ENCODE measurements at places on chromosomes 2 and 18.

DNA sequence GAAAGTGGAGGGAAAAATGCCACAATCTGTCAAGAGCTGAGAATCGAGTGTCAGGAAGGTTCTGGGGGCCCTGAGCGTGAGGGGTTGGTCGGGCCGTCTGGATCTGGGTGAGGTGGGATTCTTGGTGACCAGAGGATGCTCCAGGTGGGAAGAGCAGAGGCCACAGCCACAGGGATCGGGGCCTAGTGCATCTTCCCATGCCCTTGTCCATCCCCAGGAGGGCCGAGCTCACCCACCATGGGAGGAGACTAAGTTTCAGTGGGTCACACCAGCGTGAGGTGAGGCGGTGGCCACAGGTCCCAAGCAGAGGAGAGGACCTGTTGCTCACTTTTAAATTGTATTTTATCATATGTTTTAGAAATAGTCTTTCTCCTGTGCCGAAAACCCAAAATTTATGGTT lies 70.0 kb downstream of the TMEM18 start:
- ATAC-seq = no peak

DNA sequence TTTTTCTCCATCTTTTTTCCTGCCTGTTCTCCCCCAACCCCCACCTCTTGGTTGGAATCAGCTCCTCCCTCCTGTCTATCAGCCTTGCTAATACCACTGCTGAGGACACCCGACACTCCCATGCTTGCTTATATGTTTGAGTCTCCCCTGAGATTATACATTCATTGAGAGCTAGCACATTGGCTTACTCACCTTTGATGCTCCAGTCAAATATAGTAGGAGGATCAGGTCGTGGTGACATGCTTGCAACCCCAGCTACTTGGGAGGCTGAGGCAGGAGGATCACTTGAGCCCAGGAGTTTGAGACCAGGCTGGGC lies 91.5 kb upstream of the CCBE1 start:
- 0 out of 3 replicates have a peak, but pooled peaks have one; percentile 16 for ATAC-seq

DNA sequence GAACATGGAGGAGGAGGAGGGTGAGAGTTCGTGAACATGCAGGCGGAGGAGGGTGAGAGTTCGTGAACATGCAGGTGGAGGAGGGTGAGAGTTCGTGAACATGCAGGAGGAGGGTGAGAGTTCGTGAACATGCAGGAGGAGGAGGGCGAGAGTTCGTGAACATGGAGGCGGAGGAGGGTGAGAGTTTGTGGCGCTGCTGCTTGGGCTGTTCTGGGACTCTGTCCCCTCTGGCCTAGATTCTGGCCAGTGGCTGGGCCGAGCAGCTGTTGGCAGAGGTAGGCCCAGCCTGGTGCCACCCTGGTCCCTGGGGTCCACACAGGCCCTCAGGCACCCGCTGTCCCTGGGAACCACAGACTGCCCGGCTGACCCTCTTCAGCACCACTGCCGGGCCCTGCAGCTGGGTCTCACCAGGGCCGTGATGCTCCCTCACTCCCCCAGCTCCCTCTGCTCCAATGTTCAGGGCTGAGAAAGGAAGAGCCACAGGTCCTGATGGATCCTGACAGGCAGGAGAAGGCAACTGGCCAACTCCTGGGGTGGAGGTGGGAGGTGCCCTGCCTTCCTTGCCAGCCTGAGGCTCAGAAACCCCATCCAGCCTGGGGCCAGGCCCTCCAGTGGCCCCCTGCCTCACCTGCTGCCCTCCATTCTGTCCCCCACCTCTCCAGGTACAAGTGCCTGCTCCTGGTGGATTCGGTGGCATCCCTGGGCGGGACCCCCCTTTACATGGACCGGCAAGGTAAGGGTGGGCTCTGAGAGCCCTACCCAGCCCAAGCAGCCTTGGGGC lies 3.9 kb downstream of the AGXT start:
- no peak for ATAC-seq

- ATAC-seq = no peak
Measured at GRCh38 chr2:121886059-121886458, 130.6 kb downstream of the TSN start.

DNA sequence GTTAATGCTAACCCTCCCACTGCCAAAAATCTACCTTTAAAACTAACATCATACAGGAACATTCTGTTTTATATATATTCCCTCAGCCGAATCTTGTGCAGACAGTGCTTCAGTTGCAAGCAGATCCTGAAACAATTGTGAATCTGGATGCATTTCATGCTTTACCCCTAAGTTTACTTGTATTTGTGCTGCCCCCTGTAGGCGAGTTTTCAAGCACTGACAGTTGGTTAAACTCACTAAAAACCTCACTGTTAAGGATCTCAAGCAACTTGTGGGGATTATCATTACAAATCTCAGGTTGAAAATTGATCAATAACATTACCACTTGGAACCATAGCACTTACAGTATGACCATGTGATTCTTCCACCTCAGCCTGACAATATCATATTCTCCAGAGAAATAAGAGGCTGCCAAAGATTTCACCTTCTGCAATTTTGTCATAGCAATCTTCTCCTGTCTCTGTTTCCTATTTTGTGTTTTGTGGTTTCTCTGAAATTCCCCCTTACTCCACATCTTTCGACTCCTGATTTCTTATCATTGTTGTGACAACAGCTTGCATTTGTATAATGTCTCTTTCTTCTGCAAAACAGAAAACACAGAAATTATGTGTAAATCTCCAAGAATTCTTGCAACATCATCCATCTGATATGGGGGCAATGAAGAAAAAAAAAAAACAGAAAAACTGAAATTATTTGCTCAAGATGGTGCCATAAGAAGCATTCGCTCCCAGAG lies 354.6 kb upstream of the SETBP1 start:
- ATAC-seq = peak; percentile 67

DNA sequence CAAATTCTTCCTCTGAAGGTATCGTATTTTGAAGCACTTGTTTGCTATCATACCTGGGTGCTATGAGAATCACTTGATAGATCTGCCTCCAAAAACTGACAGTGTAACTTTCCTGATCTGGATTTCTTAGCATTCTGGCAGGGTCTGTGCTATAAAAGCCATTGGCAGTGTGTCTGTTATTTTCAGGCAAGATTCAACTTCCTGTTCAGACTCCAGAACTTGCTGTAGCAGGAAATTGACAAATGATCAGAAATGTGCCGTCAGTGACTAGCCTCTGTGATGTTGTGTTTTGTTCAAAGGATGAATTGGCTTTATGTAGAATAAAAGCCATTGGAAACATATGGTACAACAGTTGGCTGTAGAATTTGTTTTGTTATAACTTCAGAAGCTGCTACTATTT lies 273.3 kb downstream of the PTPRM start:
- ATAC-seq = no peak

DNA sequence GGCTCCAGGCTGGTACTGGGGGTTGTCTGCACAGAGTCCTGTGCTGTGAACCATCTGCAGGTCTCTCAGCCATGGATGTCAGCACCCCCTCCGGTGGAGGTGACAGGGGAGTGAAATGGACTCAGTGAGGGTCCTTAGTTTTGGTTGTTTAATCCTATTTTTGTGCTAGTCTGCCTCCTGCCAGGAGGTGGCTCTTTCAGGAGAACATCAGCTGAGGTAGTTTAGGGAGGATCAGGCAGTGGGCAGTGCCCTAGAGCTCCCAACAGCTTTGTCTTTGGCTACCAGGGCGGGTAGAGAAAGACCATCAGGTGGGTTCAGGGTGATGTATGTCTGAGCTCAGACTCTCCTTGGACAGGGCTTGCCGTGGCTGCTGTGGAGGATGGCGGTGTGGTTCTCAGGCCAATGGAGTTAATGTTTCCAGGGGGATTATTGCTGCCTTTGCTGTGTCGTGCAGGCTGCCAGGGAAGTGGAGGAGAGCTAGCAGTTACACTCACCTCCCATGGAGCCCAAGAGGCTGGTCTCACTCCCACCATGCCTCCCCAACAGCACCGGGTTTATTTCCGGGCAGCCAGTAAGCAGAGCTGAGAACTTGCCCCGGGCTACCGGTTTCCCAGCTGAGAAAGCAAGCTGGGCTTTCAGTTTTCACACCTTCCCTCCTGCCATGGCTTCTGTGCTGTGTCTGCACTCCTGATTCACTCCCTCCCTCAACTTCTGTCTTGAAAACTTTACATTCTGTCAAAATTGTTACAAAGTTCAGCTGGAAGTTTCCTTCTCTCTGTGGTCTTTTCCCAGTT lies 563.4 kb downstream of the XIRP2 start:
- no peak for ATAC-seq

DNA sequence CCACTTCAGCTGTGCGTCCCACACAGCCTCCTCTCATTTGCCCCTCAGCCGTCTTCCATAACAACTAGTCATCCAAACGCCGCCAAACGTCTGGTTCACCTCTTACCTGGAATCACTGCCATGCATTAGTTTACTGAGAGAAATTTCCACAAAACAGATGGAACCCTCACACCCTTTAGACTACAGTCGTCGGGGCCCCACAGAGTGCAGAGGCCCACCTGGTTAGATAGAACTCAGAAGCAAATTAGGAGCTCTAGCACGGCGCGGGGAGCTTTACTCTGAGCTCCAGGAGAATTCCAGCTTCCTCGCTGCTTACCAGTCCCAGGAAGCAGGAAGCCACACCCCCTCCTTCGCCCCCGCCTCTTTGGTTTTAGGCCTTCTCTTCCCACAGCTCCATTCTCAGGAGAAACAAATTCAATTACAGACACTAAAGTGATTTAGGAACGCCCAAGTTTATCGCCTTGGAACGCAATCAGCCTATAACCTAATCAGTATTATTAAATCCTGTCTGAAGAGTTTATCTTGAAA lies 9.4 kb downstream of the RNU2-63P start:
- no peak for ATAC-seq

GRCh38 chr2:74278694-74279093 lies 64.5 kb downstream of the SLC4A5 start:
- no peak for ATAC-seq

- no peak for ATAC-seq
Measured at GRCh38 chr2:30213326-30213725, 18.0 kb upstream of the LBH start.

- no peak for ATAC-seq
Measured at GRCh38 chr2:43469713-43470112, 126.1 kb downstream of the THADA start.

GRCh38 chr2:112680666-112681101 lies 34.9 kb downstream of the SLC20A1 start:
- no peak for ATAC-seq

DNA sequence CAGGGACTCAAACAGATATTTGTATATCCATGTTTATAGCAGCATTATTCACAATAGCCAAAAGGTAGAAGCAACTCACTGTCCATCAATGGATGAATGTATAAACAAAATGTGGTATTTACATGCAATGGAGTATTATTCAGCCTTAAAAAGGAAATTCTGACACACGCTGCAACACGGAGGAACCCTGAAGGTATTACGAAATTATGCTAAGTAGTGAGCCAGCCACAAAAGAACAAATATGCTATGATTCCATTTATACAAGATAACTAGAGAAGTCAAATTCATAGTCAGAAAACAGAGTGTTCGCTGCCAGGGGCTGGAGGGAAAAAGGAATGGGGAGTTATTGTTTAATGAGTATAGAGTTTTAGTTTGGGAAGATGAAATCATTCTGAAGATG lies 61.0 kb upstream of the CDKL4 start:
- ATAC-seq = no peak

- ATAC-seq = no peak
Measured at GRCh38 chr2:15334644-15335326, 226.3 kb downstream of the NBAS start.

GRCh38 chr2:215032153-215032552 lies 106.3 kb downstream of the ABCA12 start:
- ATAC-seq = peak; percentile 60

DNA sequence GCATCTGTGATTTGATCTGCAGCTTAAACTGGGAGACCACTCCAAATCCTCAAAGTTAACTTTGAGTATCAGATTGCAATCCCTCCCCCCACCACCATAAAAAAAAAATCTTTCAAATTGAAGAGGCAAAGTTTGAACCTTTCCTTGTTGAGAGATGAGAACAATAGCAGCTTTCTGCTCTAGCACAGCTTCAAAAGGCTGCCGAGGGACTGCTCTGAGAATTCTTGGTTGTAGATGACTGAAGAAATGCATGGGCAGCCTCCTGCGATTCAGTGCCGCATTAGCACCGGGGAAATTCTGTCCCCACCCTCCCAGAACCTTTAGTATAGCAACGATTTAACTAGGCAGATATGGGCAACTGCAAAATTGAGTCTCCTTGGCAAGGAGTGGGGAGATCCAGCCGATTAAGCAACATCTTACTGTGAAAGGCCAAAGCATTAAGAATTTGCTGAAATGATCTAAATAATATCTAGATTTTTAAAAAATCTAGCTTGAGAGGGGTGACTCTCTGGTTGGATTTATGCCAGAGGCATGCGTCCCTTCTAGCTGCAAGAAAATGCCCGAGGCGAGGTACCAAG lies 3.9 kb upstream of the SP5 start:
- no peak for ATAC-seq

GRCh38 chr18:77133051-77133834 lies 660 bp upstream of the MBP start:
- ATAC-seq = no peak

GRCh38 chr2:216327447-216327935 lies 44.8 kb downstream of the MARCHF4 start:
- ATAC-seq = no peak
